Stimulated activated naive CD4-positive, alpha-beta T cell treated with Interleukin-2 at 50 U/mL for 16 hours (primary cell): ENCODE measurements at places on chromosomes 2 and 18.

GRCh38 chr2:68829749-68830148 is 41.4 kb downstream of the BMP10 start:
- no peak for DNase-seq

DNA sequence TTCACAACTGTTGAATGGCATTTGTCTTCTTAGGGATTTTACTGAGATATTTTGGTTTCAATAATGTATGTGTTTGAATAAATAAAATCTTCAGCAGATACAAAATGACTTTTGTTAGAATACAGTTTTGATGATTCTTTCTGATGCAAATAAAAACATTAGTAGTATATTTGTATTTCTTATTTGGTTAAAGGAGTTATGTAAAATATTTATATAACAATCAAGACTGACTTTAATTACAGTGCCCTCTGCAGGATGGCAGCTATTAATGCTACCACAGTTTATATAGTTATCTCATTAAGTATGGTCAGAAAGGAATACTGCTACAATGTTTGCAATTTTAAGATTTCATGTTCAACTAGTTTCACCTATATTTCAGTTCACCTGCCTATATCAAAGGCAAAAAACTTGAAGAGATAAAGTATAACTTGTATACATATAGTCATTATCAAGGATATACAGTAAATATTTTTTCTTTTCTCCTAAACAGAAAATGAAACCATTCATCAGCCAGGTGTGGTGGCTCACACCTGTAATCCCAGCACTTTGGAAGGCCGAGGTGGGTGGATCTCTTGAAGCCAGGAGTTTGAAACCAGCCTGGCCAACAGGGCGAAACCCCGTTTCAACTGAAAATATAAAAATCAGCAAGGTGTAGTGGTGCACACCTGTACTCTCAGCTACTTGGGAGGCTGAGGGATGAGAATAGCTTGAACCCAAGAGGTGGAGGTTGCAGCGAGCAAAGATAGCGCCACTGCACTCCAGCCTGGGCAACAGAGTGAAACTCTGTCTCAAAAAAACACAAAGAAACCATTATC is 19.8 kb downstream of the ARL5A start:
- DNase-seq: no peak

GRCh38 chr2:233247744-233248143 is 3.7 kb upstream of the ATG16L1 start:
- peak; percentile 64 for DNase-seq

DNA sequence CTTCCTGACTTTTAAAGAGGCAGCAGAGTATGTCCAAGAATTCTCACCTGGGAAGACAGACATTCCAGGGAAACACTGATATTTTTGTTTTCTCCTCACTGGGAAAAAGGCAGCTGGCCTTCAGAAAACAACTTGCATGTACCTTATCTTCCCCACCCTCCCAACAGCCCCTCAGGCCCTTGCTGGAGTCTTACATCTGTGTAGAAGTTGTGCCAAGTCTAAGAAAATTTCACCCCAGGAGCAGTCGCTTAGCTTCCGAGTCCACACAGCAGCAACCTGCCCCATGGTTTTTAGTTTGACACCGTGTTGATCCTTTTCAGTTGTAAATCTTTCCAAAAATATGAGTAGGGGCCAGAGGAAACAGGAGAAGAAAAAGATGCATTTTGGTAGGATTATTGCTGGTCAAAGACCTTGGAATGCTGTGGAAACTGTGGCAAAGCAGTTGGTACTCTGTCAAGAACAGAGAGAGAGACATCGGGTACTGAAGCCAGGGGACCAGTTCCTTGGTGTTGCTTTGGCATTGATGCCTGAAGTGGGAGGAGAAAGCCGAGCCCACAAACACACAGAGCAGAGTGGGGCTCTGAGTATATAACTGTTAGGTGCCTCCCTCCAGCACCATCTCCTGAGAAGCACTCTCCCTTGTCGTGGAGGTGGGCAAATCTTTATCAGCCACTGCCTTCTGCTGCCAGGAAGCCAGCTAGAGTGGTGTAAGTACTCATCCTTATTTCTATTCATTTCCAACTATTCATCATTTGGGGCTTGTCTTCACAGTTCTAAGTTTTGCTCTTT is at the start of gene SLC14A1:
Gene SLC14A1, plus strand, starts transcription at position 615 of the 789 bp plus-strand sequence. CDS start 6,140 bp downstream, outside the sequence.
- no peak for DNase-seq

DNA sequence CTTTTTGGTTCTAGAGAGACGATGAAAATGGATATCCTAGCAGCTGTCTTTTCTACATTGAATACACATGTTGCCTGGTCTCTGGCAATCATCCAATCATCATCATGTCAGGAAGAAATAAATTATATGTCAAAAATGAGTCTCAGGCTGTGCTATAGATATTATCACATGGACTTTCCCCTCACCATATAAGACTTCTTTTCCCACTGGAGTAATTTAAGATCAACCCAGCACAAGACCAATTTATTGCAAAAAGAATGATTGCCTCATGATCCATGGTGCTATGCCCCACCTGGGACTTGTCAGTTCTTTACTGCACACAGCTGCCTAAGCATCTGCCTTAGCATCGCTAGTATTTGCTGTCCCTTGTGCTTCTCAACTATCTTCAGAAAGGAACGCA is 783.7 kb upstream of the TMEFF2 start:
- DNase-seq: no peak
